ENCODE measurements at places on chromosomes 13 and 19.

GRCh38 chr13:108948251-108948671, 318.9 kb downstream of the MYO16 start:
- no peak for DNase-seq

DNA sequence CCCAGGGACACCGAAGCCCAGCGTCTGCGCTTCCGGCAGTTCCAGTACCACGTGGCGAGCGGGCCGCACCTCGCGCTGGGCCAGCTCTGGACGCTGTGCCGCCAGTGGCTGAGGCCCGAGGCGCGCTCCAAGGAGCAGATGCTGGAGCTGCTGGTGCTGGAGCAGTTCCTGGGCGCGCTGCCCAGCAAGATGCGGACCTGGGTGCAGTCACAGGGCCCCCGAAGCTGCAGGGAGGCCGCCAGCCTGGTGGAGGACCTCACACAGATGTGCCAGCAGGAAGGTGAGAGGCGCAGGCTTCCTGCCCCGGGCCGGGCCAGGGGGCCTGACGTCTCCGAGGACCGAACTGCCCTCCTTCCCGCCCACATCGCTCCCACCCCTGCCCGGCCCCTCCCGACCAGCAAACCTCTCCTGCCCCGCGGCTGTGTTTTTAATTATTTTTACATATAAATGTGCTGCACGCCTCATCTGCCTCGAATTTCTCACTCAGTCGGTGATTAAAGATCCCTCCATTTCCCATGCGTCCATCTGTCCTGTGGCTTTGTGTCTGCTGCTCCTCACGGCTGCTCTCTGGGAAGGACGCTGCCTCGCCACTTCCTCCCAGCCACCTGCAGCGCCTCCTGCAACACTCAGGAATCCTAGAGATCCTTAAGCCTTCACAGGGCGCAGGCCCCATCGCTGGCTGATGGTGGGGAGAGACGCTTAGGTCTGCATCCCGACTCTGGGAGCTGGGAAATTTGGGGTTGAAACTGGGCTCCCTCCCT, 4.3 kb downstream of the ZSCAN1 start:
- DNase-seq = no peak

- DNase-seq = no peak
Observed at GRCh38 chr13:66927562-66927961, 302.6 kb downstream of the PCDH9 start.

- no peak for DNase-seq
Observed at GRCh38 chr13:94309997-94310855, 169.3 kb downstream of the DCT start.

DNA sequence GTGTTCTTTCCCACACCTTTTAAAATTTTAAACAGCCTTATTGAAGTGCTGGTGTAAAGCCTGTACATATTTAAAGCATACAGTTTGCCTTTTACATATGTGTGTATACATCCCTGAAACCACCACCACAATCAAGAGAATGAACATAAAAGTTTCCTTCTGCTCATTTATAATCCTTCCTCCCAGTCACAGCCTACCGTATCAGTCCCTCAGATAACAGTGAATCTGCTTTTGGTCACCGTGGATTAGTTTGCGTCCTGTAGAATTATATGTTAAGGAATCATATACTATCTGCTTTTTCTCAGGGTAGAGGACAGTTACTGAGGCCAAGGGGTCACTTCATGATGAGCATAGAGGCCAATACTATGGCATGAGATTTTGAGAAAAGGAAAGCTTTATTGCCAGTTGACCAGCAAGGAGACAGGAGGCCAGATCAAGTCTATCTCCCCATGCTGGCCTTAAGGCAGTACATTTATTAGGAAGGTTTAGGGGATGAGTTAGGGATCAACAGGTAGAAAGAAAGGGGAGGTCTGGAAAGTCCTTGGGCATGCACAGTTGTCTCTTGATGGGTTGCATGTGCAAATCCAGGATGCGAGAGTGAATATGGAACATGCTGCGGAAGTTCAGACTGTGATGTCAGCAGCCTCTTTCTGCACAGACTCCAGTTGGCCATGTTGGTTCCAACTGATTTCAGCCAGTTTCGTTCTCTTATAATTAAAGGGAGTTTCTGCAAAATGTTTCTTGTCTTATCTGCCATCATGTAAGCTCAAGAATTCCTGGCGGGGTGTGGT, 36.3 kb upstream of the LSM14A start:
- no peak for DNase-seq

- peak; percentile 50 for DNase-seq
Observed at GRCh38 chr13:38350114-38350617, 515 bp downstream of the UFM1 start.

GRCh38 chr19:22616659-22617058, 17.5 kb upstream of the ZNF492 start:
- DNase-seq = no peak

DNA sequence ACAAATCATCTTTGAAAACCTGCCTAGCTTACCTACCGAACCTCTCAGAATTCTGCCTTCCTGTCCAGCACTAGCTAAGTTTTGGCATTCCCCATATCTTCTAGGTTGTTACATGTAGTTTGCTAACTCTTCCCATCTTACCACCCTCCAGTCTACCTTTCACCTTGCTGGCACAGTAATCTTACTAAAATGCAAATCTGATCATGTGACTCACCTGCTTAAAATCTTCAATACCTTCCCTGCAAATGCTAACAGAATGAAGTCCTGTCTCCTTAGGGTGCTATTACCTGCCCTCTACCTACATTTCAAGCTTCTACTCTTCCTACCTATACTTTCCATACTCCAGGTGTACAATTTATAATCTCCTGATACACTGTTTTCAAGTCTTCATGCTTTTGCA, 30.4 kb downstream of the INTS6 start:
- no peak for DNase-seq

GRCh38 chr19:35266520-35267352, 2.0 kb upstream of the USF2 start:
- DNase-seq = no peak

DNA sequence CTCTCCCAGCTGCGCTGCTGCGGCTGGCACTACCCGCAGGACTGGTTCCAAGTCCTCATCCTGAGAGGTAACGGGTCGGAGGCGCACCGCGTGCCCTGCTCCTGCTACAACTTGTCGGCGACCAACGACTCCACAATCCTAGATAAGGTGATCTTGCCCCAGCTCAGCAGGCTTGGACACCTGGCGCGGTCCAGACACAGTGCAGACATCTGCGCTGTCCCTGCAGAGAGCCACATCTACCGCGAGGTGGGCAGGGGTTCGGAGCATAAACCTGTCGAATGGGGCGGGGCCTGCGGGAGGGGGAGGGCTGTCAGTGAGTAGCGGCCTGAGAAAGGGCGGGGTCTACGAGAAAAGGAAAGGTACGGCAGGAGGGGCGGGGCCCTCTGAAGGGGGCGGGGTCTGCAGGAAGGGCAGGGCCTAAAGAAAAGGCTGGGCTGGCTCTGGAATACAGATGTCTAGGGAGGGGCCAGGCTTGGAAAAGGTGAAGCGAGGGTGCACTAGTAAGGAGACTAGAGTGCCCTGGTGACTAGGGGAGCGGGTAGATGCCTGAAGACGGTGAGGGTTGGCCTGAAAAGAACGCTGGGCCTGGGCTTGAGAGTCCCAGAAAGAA, 3.6 kb downstream of the CD37 start:
- DNase-seq = no peak

- DNase-seq = no peak
Observed at GRCh38 chr13:98978280-98978679, 416 bp upstream of the DOCK9 start.

- DNase-seq = no peak
Observed at GRCh38 chr13:28568286-28568685, 73.4 kb upstream of the FLT1 start.

- no peak for DNase-seq
Observed at GRCh38 chr13:71875823-71876222, 8.8 kb upstream of the DACH1 start.

DNA sequence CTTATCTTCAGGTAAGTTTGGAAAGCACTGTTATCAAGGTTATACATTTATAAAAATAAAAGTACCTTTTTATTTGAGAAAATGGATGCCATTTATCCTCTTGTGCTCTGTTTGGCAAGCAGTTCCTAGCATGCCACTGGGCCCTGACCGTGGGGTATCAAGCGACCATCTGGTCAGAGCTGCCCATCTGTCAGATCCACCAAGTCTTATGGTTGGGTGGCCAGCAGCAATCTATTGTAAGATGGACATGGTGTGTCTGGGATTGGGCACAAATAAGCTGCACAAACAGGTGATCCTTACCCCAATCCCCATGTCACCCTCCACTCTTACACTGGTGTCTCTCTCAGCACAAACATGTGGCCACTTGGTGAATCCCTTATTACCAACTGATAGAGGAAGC, 178.5 kb downstream of the DLEU7 start:
- no peak for DNase-seq

DNA sequence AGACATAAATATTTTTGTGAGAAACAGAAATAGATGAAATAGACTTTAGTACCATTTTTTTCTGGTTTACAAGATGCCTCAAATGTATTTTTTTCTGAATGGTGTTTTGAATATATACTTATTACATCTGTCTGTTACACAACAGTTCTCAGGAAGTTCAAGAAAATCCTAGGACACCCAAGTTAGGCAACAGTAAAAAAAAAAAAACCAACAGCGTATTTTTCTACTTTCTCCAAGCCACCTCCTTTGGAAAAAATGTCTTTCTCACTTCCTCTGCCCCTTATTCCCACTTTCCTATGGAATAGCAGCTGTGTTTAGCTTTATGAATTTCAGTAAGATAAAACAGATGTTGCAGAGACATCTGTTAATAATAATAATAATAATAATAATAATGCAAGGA, 489.6 kb upstream of the KLF12 start:
- DNase-seq = no peak

DNA sequence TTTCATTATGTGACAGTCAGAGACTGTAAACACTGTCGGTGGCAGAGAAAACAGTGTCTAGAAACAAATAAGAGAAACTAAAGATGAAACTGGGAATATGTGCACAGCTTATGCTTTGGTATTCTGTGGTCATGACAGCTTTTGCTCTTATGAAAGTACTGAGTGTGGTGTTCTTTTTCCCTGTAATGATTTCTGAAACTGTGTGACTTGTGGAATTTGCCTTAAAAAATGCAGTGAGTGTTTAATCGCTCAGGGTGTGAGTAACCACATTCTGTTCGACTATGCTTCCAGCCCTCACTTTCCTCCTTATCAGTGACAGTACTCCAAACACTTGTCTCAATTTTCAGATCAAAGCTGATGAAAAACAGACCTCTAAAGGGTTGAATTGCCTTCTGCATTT, 66.9 kb upstream of the DIAPH3 start:
- DNase-seq = no peak

GRCh38 chr13:98942997-98943396, 34.9 kb downstream of the DOCK9 start:
- no peak for DNase-seq

GRCh38 chr13:112657850-112658445, 31.9 kb upstream of the ATP11A start:
- no peak for DNase-seq
